GM20000 (cell line): ENCODE measurements at places on chromosomes 6 and 20.

DNA sequence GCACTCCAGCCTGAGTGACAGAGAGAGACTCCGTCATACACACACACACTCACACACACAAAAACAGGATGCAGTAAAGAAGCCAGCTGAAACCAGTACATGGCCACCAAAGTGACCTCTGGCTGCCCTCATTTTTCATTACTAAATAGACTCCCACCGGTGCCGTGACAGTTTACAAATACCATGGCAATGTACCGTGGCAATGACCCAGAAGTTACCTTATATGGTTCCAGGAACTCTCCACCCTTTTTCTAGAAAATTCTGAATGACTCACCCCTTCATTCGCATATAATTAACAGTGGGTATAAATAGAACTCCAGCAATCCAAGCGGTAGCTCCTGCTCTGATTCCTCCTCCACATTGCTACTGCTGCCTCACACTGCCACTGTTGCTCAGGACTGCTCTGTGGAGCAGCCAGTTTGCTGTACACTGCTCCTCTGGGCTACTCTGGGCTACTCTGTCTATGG lies 57.7 kb downstream of the SNX5 start:
- no peak for DNase-seq

DNA sequence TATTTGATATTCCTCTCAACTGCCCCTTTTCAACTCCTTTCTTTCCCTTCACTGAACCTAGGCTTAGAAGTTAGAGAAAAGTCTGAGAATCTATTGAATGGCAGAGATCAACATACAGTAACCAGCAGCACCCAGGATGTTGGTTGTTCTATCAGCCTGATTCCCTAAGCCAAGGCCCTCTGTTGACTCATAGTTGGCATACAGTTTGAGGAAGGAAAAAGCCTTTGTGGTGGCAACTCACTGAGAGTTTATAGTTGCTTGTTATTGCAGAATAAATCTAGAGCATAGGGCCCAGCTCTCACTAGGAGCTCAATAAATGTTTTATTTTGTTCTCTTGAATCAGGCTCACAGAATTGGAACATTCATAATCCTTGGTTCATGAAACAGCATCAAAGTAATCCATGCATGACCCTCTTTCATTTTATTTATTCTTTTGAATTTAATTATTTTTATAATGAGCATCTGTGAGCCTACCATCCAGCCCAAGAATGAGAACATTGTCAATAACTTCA lies 119.1 kb upstream of the ADGRF1 start:
- no peak for DNase-seq

GRCh38 chr6:148144917-148145521 lies 197.6 kb upstream of the SASH1 start:
- peak; percentile 53 for DNase-seq

DNA sequence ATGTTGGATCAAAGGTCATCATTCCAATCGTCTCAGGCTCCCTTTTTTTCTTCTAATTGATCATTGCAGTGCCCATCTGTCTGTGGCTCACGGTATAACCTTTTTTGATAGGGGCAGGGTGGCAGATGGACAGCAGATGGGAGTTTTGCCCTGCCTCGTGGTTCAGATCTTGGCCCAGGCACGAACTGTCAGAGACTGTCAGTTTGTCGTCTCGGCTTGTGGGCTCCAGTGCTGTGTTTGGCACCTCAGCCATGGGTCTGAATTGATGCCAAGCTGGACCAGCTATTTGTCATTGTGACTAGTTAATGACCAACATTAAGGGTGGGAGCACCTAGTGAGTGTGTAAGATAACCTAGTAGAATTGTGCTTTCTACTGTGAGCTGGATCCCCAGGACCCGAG lies 197.6 kb downstream of the PRL start:
- DNase-seq: no peak

DNA sequence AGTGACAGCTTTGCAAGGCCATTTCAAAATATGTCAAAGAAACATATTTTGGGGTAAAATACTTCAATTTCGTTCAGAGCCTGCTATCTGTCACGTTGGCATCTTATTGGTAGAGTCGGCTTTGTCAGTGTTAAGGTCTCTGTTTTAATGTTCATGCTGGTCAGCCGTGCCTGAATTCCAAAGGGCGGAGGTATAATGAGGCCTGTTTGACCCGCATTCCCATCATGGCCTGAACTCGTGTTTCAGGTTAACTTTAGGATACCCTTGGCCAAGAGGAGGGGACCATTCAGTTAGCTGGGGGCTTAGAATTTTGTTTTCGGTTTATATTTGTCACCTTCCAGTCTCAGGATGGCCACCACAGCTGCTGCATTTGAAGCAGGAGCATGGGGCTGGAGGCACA lies 236.4 kb downstream of the NFATC2 start:
- no peak for DNase-seq

DNA sequence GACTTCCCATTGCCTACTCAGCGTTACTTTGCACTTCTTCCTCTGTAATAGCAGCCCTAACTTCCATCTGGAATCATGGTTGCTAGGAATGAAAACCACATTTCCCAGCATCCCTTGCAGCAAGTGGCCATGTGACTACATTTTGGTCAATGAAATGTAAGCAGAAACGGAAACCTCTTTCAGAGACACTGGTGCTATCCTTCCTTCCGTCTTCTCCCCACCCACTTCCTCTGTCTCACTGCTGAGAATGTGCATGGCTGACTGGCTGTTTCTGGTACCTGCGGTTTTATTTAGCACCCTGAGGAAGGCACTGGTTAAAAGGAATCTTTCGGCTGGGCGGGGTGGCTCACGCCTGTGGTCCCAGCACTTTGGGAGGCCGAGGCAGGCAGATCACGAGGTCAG lies 107.4 kb downstream of the SCML4 start:
- DNase-seq: peak; percentile 47

GRCh38 chr20:37853823-37854375 lies 49.0 kb upstream of the VSTM2L start:
- DNase-seq: peak; percentile 37

DNA sequence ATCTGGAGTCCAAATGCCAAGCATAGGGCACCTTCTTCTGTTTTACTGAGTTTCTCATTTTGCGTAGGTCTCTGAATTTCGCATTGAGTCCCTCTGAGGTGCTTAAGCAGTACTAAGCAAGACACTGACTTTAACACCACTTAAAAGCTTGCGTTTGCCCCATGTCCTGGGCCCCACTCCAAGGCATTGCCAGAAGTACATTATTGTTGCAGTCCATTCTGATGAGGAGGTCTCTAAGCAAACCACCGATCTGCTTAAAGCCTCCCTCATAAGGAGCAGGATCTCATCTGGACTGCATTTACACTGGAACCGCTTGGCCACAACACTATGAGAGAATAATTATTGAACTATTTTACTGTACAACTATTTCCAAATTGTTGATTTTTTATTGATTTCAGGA lies 16.3 kb downstream of the BMP2 start:
- DNase-seq: no peak

DNA sequence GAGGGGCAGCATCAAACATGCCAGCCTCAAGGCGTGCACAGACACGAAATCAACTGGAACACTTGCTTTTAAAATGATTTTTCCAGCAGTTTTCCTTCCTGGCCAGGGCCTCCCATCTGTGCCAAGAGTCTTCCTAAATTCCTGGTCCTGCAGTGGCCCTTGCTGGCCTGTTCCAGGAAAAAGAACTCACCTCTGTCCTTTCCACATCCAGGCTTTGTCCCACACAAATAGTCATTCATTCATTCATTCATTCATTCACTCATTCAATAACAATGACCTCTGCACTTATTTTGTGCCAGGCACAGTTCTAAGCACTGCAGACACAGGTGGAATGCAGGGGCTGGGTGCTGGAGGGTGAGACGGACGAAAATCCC lies 89.0 kb upstream of the CCDC167 start:
- no peak for DNase-seq

DNA sequence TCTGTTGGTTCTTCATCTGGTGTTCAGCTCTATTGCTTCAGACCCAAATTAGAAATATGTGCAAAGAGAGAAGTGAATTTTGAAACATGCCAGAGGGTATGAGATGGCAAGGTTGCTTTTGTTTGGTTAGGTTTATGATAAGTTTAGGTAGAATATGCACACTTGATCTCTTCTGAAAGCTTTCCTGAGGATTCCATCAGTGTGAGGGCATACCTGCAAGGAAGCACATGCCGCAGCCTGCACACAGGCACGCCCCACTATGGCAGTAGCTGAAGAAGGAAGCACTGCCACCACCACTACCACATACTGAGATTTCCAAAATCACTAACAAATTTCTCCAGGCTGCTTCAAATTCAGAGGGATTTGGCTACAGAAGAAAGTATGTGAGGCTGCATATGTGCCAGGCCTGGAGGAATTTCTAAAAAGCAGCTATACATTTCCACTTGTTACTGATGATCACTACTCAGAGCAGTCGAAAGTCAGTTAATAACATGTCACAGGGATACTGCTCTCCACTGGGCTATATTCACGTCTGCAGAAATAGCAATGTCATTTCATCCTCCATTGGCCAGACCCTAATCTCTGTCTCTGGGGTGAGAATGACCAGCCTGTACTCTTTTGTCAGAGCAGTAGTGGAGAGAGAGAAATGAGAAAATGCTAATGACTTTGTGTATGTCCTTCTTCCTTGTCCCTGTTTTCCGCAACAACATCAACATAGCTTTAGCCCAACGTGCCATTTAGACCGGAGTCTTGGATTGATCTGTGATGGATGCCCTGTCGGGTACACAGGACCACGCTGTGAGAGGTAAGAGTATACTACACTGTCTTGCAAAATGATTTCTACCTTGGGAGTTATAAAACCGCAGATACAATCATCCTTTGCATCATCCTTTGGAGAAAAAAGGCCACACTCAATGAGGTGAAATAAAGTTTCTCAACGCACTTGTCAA lies 396.7 kb downstream of the LAMA2 start:
- no peak for DNase-seq

DNA sequence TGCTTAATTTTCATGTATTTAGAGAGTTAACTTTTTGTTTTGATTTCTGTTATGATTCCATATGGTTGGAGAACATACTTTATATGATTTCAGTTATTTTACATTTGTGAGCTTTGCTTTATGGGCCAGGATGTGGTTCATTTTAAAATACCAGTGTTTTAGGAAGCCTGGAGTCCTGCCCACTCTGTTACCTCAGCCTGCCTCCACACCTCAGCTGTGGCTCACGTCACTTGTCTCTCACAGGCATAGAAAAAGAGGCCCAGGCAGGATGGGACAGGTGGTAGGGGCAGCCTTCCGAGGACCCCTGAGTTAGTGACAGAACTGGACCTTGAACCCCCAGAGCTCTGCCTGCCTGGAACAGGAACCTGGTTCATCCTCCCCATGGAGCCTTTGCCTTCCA lies 16.0 kb downstream of the PSMF1 start:
- no peak for DNase-seq

GRCh38 chr6:133441491-133441890 lies 200.3 kb downstream of the EYA4 start:
- no peak for DNase-seq

GRCh38 chr20:23094213-23094896 lies 8.2 kb upstream of the CD93 start:
- no peak for DNase-seq

DNA sequence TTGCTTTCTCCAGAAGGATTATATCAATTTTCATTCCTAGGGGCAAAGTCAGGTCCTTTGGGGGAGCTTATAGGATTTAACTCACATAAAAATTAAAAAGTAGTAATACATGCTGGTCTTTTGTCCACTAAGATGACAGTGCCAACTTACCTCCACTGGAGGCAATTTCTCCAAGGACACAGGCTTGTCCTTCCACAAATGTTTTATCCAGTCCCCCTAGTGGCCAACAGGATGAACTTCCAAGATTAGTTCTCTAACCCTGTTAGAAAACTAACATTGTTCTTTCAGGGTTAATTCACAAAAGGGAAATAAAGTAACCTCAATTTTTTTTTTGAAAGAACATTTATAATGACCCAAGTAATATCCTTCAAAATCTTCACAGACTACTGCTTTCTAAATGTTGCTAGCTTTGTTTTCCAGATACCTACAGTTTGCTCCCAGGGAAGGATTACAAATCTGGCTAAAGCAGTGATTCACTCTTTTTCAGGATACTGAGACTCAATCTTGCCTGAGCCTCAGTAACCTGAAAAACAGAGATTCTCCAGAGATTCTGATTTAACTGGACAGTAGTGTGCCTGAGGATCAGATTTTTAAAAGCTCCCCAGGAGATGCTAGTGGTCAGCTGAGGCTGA lies 31.7 kb upstream of the UBR2 start:
- peak; percentile 47 for DNase-seq

GRCh38 chr20:46331611-46332361 lies 23.5 kb upstream of the CDH22 start:
- DNase-seq: no peak

DNA sequence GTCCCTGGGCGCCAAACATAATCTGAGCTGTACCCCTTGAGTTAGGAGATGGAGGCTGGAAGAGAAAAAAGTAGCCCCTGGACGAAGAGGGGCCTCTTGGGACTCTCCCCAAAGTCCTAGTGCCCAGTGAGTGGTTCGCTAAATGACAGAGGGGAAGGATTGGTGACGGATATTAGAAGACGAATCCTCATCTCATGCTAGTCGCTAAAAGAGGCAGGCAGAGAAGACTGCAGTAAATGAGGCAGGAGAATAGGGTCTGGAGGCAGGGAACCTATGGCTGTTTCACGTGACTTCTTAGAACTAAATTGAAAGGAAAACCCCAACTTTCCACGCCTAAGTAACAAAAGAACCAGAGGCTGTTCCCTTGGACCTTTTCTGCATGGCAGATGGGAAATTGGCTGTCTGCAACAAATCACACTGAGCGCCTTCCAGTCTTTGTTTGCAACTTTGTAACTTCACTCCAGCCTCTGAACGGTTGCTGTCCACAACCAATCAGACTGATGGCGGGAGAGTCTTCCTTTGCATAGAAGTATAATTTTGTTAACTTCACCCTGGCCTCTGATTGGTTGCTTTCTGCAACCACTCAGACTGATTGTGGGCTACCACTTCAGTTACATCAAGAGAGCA lies 731 bp upstream of the RBL1 start:
- no peak for DNase-seq

GRCh38 chr6:159719287-159719686 lies 8.0 kb upstream of the WTAP start:
- DNase-seq: no peak
